ENCODE measurements at places on chromosomes 12 and 14. TPM values are rescaled to one million over a fixed set of nuclear protein-coding genes. Genes with fewer than 3 reads are reported as not detected.
A peak's percentile ranks its signal among the peaks of the same experiment; 100 is the strongest.

Gene TSPAN31
- total RNA-seq: 23.2 TPM

GRCh38 chr12:50055831-50056638, 1.4 kb upstream of the ASIC1 start:
- H3K36me3 ChIP-seq: peaks cover 1% of the 10 kb centered on the region
- peaks cover 44% of the 10 kb centered on the region for H3K4me1 ChIP-seq
- H3K27ac ChIP-seq: no peak overlapping the region
- DNase-seq: peak; percentile 72
- peaks cover 26% of the 10 kb centered on the region for H3K27me3 ChIP-seq

GRCh38 chr12:76400136-76400535, 51.9 kb upstream of the BBS10 start:
- H3K36me3 ChIP-seq: peaks cover 11% of the 10 kb centered on the region
- H3K27ac ChIP-seq: no peak overlapping the region
- no peak for DNase-seq
- no peaks in the 10 kb centered on the region for H3K27me3 ChIP-seq
- no peak overlapping the region for H3K4me3 ChIP-seq
- H3K4me1 ChIP-seq: no peaks in the 10 kb centered on the region

DNA sequence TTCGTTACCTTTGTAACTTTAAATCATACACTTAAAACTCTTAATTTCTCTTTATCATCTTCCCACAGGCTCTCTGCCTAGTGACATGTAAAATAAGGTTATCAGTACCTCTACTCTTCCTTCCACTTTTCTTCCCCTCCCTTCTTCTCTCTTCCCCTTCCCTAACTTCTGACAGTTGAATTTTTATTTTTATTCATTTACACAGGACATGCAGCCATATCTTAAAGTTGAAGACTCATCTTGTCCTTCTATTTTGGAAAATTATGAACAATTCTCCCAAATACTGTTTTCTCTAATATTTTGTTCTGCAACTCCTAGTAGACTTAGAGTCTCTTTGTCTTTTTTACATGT, 263.9 kb downstream of the FBXL14 start:
- H3K27ac ChIP-seq: no peak overlapping the region
- peaks cover 4% of the 10 kb centered on the region for H3K36me3 ChIP-seq
- no peak overlapping the region for H3K4me3 ChIP-seq

DNA sequence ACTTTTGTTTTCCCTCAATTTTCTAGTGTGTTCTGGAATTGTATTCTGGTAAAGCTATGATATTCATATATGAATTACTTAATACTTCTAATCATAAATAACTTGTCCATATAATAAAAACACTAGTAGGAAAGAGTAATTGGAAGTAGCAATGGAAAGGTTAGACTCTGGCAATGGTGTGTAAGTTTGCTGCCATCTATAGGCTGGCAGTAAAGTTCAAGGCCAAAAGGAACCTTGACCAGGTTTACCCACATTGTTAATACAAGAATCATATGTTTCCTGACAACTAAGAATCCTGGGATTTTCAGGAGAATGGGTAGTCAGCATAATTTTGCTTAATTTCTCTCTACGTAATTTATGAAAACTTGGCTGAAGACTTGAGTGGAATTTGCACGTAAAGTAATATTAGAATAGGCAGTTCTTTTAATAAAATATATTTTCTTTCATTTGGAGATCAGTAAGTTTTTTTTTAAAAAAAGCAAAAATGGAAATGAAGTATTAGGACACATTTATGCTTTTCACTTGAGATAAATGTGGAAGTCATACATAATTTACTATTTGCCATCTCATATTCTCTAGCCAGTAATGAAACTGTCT, 926.7 kb downstream of the GALC start:
- H3K4me3 ChIP-seq: no peak overlapping the region
- no peak overlapping the region for H3K27ac ChIP-seq
- H3K36me3 ChIP-seq: no peaks in the 10 kb centered on the region
- DNase-seq: no peak
- no peaks in the 10 kb centered on the region for H3K4me1 ChIP-seq

Data from activated naive CD8-positive, alpha-beta T cell treated with anti-CD3 and anti-CD28 coated beads, Interleukin-2, amount 10 ng/mL, durations not matched to agents 7 days and 5 days (primary cell).